Fibroblast of villous mesenchyme (primary cell): ENCODE measurements at places on chromosomes 13 and 19.

- peak; percentile 80 for DNase-seq
These were observed at the start of gene TRPC4 for GRCh38 chr13:37869756-37870488. Gene TRPC4, minus strand, starts transcription at chr13:37869772. Its CDS starts 86,439 bp downstream, at chr13:37783333.

DNA sequence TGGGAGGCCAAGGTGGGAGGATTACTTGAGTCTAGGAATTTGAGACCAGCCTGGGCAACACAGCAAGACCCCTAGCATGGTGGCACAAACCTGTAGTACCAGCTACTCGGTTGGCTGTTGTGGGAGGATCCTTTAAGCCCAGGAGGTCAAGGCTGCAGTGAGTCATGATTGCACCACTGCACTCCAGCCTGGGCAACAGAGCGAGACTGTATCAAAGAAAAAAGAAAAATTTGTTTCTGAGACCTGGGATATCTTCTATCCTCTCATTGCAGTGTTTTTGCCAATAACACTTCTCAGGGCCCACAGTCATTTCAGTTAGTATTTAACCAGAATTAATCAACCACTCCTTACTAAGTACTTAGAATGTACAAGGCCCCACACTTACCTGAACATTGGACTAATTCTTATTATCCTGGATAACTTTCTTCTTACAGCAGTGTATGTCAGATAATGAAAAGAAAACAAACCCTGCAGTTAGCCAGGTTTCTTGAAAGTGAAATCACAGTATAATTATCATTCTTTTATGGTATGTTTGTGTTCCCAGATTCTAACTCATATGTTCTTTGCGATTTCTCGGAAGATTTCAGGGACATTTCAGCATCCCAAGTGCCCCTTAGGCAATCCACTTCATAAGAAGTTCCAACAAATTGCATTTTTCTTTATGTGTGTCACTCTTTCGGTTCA is 75.6 kb upstream of the KLF5 start:
- DNase-seq: peak; percentile 89

DNA sequence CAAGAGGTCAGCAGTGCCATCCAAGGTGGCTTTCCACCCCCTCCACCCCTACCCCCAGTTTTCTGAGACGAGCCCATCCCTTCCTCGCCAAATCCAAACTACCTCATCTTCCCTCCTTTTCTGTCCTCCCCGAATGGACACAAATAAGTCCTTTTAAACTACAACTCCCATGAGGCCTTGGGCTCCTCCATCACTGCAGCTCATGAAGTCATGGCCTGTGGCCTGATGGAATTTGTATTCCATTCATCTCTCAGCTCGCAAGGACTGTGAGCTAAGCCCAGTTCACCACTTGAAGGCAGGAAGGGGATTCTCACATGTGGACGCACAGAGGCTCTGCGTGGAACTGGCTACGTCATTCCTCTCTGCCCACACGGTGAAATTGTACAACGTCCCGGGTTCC is 12.5 kb downstream of the PTPRH start:
- DNase-seq: no peak

DNA sequence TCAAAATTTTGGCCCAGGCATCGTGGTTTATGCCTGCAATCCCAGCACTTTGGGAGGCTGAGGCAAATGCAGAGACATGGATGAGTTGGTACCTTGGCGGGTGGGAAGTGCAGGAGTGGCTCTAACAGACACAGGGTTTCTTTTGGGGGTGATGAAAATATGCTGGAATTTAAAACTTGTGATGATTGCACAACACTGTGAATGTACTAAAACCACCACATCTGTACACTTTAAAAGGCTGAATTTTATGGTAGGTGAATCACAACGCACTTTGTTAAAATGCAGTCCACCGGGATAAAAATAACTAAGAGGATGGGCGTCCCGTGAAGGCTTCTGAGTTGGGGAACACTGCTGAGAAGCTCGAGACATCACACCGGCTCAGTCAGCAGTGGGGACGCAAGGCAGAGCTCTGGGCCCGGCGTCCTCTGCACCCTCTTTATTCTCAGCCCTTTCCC is 47.1 kb downstream of the MLLT1 start:
- DNase-seq: peak; percentile 90

DNA sequence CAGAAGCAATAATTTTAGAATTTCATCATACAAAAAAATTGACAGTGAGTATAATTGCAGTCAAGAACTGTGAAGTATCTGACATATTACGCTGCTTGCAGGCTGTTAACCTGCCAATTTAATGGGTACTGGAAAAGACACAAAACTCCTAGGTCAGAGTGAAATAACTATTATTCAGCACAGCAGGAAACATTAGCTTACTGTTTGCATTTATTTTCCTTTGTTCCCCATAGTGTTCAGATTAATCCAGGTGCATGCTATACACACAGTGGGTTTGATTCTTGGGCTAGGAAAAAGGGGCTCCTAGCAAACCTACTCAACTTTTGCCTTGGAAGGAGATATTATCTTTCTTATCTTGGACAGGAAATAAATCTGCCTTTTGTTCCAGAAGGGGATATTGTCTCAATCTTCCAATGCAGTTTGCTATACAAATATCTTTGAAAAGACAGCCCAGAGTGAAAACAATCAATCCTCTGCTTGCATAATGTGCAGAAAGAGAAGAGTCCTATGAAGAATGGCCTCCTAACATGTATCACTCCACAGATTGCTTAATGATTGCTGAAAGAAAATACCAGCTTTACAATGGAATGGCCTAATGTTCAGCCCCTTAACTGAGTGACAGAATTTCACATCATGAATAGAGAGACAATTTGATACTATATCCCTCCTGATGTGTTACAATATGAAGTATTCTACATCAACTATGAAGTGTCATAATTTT is 443.4 kb downstream of the TBC1D4 start:
- no peak for DNase-seq

DNA sequence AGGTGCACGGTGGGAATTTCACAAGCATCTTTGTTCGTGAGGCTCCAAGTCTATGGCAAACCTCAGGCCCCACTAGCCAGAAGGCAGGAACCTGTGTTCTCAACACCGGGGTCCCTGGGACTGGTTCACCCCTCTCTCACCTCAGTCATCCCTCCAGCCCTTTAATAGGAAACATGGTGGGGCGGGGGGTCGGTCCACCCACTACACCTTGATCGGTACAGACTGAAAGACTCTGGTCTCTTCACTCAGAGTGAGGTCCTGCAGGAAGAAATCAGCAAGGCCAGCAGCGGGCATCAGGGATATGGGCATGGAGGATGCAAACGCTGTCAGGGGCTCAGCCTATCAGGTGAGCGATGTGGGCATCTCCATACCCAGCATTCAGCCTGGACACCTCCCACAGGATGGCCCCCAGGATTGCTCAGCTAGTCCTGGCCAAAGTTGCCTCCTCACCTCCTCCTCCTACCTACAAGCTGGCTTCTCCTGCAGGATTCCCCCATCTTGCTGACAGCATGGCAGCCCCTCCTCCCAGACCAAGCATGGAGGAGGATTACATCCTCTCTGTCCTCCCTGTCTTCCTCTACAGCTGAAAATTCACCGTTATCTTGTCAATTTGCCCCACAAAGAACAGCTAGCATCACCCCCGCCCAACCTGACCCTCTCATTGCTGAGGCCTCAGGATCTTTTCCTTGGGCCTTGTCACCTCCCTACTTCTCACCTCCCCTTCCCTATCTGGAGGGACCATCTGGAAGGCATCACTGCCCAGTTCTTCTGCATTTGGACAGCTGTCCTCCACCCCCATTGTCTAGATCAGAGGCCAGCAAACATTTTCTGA is 37.3 kb upstream of the CD33 start:
- DNase-seq: no peak

DNA sequence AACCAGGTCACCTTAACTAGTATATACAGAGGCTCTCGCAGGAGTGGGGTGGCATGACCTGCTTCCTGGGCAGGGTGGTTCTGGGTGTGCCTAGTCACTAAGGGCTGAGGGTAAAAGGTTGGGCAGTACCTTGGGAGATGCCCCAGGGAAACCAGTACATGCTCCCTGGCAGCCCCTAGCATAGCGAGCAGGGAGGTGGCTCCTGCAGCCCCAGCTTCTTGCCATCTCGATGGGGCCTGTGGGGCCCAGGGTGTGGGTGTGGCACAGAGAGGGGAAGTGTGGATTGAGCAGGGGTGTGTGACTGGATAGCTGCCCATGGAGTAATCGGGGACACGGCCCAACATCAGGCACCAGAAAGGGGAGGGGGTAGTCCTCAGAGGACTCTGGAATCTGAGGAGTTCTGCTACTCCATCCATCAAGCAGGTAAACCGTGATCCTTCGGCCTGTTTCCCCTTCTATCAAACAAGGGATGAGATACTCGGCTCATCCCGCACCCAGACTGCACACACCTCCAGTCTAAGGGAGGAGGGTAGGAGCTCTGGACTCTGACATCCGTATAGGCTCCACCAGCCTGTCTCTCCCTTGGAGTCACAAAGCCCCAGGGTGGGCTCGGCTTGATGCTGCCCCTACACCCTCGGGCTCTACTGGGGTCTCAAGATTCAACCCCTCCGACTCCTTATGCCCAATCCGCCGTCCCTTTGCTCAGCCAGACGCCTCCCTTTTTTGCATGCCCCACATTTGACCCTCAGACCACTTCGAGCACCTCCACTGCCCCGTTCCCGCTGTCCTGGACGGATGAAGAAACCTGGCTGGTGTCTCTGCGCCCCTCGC is 1.1 kb downstream of the ZBTB45 start:
- no peak for DNase-seq

DNA sequence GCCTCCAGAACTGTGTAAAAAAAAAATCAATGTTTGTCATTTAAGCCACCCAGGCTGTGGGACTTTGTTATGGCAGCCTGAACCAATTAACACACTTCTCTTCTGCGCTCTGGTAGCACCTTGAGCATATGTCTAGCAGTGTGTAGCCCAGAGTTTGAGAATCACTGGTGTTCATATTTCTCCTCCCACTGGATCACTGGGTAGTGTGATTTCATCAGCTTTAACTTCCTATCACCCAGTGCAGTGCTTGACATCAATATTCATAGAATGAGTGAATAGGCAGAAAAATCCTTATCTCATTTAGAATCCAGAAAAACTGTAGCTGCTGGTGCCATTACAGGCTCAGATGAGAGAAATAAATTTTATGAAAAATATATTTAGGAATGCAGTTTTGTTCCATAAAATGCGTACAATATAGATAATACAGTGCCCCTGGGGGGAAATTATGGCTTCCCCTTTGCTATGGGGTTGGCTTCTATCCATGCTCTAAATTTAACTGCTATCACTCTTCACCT is 30.7 kb upstream of the WASF3 start:
- no peak for DNase-seq

DNA sequence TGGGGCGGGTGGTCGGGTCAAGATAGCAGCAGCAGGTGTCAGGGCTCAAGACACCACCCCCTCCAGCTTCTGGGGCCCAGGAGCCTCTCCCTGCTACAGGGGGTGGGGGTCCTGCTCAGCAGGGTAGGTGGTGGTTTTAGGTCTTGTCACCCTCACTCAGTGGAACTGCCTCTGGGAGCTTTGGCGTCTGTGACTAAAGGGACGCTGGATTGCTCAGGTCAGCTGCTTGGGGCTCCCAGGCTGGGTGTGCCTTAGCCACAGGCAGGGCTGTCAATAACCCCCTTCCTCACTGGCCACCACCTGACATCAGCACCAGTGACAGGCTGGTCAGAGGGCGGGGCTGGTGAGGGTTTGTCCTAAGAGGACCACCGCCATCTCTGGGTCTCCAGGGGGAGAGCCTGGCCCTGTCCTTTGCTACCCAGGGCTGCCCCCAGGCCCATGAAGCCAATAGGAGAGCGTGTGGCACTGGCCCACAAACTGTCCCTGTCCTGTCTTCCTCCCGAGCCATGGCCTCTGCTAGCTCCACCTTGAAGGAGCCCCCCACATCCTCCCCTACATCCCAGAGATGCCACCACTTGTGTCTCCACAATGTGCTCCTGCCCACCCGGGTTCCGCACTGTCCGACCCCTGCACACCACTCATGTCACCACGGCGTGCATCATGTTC is 36.4 kb downstream of the MAU2 start:
- DNase-seq: no peak

GRCh38 chr13:110300090-110300815 is 6.7 kb downstream of the COL4A1 start:
- peak; percentile 63 for DNase-seq

DNA sequence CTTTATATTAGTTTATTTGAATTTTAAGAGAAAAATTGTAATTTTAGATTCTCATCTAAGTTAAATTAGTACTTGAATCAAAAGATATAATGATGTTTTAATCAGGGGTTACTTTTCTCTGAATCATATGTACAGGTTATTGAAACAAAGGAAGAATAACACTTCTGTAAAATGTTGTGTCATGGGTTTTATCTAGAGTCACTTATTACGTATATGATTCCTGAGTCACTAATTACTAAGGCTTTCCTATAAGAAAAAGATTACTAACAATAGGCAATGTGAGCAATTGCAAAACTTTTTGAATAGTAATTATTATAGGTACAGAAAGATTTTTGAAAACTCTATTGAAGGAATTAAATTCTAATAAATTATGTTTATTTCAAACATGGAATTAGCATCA is 99.2 kb upstream of the KLF5 start:
- no peak for DNase-seq

DNA sequence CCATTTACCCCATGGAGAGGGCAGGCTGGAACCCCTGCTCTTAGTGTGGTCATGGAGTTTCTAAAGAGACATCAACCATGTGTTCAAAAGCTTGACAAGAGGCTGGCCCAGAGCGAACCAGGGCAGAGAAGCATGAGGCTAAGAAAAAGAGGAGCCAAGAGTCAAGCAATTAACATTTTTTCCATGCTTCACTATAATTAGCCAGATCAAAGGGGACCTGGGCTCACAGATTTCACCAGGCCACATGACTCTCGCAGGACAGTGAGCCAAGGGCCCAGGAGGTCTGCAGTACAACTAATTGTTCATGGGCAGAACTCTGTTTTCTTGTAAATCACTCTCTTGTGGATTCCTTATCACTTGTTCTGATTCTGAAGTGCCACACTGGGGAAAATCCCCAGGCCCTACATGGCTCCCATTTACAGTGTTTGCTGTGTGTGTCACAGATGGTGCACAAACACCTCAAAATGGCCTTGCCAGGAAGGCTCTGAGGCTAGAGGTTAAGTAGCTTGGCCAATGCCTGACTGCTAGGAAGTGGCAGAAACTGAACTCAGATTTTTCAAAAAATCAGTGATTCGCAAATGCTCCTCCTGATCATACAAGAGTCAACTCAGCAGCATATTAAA is 101.2 kb downstream of the LHFPL6 start:
- no peak for DNase-seq

GRCh38 chr19:44748426-44749254 is at the start of gene BCL3:
Gene BCL3, plus strand, starts transcription at chr19:44748708. Its CDS starts 83 bp downstream, at chr19:44748791.
- no peak for DNase-seq

GRCh38 chr13:66624302-66624701 is 605.8 kb downstream of the PCDH9 start:
- no peak for DNase-seq
